Vagina (tissue), 2 donors: ENCODE measurements at places on chromosomes 1 and 21.
A peak's percentile ranks its signal among the peaks of the same experiment; 100 is the strongest.

DNA sequence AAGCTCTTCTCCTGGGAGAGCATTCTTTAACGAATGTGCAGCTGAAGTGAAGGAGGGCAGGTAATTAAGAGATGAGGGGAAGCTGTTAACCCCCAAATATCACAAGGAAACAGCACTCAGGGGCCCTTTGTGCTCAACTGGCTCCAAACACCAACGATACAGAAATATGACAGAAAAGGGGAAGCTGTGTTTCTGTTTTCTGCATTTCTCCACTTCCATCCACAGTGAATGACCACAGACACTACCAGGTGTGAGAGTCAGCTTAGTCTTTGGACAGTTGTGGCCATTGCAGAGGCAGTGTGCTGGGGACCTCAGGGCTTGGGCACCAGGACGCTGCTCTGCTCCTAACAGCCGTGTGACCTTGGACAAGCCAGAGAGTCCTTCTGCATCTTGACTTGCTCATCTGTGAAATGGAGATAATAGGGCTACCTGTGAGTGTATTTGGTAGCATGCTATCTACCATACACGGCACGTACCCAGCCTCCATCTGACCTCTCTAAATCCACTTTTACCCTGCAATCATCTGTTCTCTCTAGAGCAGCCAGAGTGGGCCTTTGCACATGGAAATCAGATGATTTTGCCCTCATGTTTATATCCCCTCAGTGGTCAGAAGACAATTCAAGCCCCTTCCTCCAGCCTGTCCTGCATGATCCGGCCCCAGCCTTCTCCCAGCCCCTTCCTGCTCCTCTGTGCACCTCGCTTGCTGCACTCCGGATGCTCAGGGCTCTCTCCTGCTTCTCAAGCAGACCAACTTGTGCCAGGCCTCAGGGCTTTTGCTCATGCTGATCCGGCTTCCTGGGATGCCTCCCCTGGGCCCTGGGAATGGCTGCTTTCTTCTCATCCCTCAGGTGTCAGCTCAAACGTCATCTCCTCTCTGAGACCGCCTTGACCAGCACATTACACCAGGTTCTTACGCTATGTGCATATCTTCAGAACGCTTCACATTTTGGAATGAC, 4.7 kb upstream of the TINAGL1 start:
- DNase-seq = peak; percentile 87

DNA sequence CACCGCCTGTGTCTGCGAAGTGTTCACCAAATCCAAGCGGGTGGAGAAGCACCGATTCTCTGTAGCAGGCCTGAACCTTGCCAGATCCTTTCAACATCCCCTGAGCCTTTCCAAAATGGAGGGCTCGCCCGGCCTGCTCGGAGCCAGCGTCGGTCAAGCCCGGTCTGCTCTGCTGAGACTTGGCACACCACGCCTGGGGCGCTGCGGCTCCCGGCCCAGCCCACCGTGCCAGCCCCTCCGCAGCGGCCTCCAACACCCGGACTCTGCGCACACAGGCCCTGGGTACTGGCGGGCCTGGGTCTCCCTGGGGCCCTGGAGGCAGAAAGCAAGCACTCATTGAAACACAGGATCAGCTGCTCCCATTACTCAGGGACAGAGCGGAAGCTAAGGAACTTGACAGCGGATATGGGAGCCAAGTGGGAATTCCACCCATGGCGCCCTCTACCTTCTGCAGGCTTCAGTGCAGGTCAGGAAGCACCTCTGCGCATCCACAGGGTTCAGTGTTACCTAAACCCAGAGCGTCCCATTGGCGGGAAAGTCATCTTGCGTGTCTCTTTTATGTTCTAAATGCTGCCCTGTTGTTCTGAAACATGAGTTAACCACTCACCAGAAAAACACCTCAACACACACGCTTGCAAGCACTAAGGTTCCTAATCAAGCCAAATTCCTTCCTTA, 159.9 kb downstream of the ZBTB18 start:
- no peak for DNase-seq

DNA sequence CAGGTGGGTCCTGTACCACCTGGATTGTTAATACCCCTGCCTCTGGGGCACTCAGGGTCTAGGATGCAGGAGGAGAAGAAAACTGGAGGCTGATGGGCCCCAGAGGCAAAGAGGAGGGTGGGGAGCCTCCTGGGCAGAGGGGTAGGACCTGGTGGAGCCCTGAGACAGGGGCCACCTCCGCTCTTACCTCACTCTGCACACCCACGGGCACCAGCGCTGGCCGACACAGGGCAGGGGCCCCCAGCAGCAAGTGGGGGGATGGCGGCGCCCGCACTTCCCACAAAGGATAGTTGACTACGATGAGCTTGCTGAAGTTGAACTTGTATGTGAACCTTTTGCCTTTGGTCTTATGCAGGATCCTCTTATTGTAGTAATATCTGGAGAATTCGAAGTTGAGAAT, 1.1 kb downstream of the ETV3L start:
- no peak for DNase-seq

DNA sequence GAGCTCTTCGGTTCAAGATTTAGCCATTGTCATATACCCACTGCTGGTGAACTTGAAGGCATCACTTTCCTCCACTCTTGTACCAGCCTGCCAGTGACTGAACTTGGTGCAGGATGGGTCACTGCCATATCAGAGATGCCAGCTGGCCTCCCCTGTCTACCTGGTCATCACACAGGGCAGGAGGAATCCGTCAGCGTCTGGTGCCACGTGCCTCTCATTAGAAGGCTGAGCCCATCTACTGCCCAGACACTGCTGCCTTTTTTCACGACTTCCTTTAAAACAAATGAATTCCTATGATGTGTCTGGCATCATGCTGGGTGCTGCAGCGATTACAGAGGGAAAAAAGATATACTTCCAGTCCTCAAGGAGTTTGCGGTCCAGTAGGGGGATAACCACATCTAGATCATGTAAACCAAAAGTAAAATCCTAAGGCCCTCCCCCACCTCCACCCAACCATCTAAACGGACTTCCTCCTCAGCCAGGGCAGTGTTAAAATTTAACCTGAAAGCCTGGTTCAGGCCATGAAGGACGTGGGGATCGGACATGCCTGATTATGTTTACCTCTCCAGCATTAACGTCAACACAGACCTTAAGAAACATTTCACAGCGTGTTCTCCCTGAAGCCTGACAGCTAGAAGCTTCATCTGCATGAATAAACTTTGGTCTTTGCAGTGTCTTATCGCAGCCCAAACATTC, 29.2 kb upstream of the PDE9A start:
- DNase-seq = no peak

- DNase-seq = no peak
Measured at GRCh38 chr1:197100677-197101076, 33.6 kb upstream of the F13B start.

- DNase-seq = no peak
Measured at GRCh38 chr1:158102881-158103674, 77.6 kb upstream of the CD1D start.
